ENCODE measurements at places on chromosomes 1 and 21.
A peak's percentile ranks its signal among the peaks of the same experiment; 100 is the strongest.

DNA sequence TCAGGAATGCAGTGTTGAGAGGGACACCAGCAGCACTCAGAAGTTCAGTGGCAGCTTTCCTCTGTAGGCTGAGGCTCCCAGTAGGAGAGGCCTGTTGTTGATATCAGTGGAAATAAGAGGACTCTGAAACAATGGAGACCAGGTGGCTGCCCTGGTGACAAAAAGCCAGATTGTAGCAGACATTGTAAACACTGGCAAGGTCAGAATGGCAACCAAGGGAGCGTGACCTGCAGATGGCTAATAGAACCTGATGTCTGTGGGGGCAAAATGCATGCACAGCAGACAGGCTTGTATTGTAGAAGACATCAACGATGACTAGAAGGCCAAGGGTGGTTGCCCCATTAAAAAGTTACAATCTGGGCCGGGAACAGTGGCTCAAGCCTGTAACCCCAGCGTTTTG, 53.1 kb upstream of the GPR37L1 start:
- DNase-seq, result no peak

GRCh38 chr1:87515781-87516180, 187.1 kb downstream of the LMO4 start:
- DNase-seq, result peak; percentile 26

GRCh38 chr1:226250511-226250910, 27.0 kb downstream of the MIXL1 start:
- no peak for DNase-seq

GRCh38 chr1:28680151-28680550, 11.6 kb downstream of the GMEB1 start:
- DNase-seq, result no peak

DNA sequence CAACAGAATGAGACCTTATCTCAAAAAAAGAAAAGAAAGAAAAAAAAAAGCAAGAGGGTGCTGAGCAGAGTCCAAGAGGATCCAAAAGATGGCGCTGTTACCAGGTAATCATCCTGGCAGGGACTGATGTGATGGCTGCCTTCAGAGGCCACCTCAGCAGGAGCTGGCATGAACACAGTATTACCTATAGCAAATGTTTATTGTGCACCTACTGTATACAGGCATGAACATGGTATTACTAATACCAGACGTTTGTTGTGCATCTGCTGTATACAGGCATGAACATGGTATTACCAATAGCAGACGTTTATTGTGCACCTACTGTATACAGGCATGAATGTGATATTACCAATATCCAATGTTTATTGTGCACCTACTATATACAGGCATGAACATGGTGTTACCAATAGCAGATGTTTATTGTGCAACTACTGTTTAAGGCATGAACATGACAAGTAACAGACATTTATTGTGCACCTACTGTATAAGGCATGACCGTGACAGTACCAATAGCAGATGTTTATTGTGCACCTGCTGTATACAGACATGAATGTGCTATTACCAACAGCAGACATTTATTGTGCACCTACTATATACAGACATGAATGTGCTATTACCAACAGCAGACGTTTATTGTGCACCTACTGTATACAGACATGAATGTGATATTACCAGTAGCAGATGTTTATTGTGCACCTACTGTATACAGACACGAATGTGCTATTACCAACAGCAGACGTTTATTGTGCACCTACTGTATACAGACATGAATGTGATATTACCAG, 115.1 kb upstream of the TMEM51 start:
- no peak for DNase-seq

DNA sequence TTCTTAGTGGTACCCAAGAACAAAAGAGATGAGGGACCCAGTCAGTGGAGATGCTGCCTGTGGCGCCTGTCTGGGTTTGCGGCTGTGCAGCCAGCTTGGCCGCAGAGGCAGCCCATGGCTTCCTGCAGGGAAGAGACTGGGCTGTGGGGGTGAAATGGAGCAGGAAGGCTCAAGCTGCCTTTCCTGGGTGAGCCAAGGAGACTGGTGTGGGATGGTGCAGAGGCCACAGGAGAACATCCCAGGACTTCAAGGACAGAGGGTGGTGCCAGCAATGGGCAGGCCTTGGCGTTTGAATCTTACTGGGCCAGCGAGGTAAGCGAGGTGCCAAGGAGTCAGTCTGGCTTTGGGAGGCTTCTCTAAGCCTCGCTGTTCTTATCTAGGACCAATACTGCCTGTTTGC, 26.4 kb downstream of the KCNA10 start:
- no peak for DNase-seq

- DNase-seq, result no peak
Observed at GRCh38 chr1:172467446-172467845, 23.6 kb upstream of the PIGC start.

GRCh38 chr1:114718661-114719423, 2.3 kb upstream of the NRAS start:
- no peak for DNase-seq

GRCh38 chr1:1371364-1371745, 3.7 kb downstream of the AURKAIP1 start:
- DNase-seq, result no peak

DNA sequence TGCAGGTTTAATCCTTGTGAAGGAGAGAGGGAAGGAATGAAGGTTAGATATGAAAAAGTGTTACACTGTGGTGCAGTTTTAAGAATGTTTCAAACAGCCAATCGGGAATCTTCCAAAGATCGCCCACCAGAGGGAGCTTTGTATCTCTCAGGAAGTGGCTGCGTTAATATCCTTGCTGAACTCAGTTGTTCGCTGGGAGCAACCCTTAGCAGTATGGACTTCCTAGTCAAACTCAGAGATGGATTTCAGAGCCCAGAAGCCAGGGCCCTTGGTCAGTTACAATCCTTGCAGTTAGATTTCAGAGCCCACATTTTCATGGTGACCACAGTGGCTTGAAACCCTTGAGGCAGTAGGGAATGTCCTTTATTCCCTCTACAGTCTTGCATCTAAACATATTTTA, 136.2 kb downstream of the NTNG1 start:
- peak; percentile 17 for DNase-seq

DNA sequence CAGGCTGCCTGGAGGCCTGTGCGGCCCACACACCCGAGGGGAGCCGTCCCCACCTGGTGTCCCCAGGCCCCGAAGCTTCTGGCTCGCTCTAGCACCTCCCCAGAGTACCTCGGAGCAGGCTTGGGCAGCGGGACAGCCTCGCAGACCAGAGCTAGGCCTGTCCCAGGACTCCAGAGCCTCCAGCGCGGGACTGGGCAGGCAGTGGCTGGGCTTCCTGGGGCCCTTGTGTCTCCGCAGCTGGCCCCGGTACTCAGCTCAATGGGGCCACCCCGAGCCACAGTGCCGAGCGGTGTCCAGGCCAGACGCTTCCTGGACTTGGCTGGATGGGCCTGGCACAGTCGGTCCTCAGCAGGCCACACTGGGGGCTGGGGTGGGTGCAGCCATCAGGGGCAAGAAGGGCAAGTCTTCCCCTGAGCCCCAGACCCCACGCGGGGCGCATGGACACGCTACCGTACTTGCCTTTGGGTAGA, 4.9 kb downstream of the SCNN1D start:
- DNase-seq, result no peak

- no peak for DNase-seq
Observed at GRCh38 chr1:43531107-43531905, 623 bp downstream of the PTPRF start.

GRCh38 chr1:111904478-111905218, 84.8 kb downstream of the KCND3 start:
- DNase-seq, result no peak

DNA sequence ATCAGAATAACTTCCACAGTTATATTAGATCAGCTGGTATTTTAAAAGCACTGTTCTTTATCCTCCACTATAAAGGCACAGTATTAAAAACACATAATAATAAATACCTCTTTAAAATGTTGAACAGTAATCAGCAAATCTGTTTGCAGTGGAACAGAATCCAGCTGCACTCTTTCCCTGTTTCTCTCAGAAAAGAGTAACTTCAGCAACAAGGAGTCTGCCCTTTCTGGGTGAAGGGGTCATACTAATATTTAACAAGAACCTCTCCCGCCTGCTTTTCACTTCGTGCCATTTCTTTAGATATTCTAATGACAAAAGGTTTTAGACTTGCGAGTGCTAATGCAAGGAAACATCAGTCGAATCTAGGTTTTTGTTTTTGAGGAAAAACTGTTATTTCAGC, 194.2 kb upstream of the FMN2 start:
- no peak for DNase-seq

- no peak for DNase-seq
Observed at GRCh38 chr1:91745640-91746373, 140.1 kb downstream of the TGFBR3 start.

DNA sequence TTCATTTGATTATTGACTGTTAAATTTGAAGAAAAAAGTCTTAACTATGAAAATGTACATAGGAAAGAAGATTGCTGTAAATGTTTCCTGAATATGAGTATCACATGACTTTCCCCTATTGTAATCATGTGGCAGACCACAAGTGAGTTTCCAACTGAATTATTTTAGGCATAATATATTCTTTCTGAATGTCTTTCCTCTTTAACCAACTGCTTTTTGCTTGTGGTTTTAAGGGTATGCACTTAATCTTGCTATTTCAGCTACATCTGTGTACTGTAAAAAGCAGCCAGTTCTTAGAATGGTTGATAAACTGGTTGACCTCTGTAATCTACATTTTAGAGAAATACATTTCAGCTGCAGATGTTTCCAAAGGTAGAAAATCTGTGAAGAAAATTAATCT, 400.7 kb downstream of the NEGR1 start:
- peak; percentile 28 for DNase-seq

GRCh38 chr1:219790834-219791615, 137.3 kb downstream of the SLC30A10 start:
- peak; percentile 67 for DNase-seq
